G401 (cell line): ENCODE measurements at places on chromosomes 7 and 10.

GRCh38 chr10:2392145-2392812, 655.0 kb upstream of the ADARB2 start:
- no peak for DNase-seq

DNA sequence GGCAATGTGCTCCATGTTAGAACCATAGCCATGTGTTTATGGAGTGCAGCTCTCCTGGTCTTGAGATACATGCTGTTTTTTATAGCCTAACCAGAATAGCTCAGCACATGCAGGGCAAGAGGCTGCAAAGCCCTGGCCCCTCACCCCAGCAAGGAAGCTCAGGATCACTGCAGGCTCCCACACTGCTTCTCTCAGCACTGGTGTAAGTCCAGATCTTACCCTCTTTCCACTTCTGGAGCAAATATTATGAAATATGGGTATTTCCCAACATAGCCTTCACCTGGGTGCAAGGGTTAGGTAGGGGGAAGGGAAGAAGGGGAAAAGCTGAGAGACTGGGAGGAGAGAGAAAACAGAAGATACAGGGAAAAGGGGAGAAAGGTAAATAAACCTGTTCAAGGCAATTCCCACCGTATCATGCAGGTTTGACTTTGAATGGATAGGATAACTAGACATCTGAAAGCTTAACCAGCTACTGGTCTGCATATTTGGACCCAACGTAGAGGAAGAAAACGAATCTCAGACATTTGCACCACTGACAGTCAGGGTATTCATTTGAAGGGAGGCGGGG, 19.7 kb downstream of the SKIDA1 start:
- DNase-seq, result no peak

GRCh38 chr7:3201937-3202710, 98.9 kb upstream of the SDK1 start:
- no peak for DNase-seq

DNA sequence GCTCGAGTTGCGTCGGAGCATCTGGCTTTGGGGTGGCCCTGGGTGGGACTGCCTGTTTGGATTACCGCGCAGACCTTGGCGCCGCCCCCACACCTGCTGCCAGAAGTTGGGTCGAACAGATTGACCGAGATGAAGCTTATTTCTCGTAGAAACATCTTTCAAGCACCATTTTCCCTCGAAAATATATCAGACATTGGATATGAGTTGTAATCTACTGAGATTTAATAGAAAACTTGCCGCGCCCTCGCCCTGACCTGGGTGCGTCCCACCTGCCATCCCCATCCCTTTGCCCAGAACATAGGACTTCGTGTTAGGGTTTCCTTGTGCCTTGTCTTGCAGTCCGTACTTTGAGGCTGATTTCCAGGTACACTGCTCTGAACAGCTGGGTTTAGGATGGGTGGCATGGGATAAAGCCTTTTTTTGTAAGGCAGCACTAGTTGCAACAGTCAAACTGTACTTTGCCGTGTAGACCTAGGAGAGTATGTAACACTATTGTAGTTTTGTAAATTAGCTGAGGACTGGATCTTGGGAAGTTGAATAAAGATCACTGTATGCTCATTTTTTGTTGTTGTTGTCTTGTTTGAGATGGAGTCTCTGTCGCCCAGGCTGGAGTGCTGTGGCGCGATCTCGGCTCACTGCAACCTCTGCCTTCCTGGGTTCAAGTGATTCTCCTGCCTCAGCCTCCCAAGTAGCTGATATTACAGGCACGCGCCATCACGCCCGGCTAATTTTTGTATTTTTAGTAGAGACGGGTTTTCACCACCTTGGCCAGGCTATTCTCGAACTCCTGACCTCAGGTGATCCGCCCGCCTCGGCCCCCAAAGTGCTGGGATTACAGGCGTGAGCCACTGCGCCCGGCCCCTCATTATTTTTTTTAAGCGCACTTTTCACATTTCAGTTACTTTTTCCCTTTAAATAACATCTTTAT, 978 bp downstream of the OGDH start:
- DNase-seq, result no peak

DNA sequence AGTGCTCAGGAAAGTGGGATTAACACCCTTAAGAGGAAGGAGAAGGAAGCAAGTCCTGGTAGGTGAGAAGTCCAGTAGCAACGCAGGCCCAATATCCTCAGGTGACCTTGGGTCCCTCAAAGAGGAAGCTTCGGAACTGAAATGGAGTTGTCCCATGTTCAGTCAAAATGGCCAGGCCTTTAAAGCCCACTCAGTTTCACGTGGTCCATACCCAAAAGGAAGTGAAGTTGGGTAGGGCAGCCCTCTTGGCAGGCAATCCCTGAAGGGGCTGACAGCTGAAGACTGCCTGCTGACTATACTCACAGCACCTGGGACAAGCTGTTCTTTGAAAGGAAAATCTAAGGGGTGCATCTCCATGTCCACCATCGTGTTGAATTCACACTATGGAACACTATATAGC, 3.0 kb downstream of the GSAP start:
- DNase-seq, result no peak
